ENCODE measurements at places on chromosomes 16 and 17.

- no peak for DNase-seq
Measured at GRCh38 chr17:1058423-1059130, 61.6 kb downstream of the TIMM22 start.

GRCh38 chr17:82823004-82823403 is 16.8 kb downstream of the ZNF750 start:
- no peak for DNase-seq

- DNase-seq = no peak
Measured at GRCh38 chr17:20800146-20800545, 220.6 kb downstream of the CDRT15L2 start.

GRCh38 chr16:60905811-60906210 is 1130.4 kb downstream of the CDH8 start:
- DNase-seq = no peak

DNA sequence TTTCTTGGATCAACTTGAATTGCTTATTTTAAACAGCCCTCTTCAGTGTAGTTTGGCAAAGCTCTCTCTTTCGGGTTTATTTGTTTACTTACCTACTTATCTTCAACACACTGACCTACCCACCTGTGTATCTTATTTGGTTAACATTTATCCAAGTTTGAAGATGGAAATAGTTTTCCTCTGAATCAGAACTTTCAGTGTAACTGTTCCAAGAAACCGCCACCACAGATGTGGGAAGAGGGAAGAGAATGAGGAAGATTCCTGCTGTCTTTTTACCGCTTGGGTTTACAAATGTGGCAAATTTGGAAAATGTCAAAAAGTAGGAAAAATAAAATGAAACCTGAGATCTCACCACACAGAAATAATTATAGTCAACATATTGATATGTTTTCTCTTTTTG is 115.8 kb downstream of the MSI2 start:
- DNase-seq = no peak

DNA sequence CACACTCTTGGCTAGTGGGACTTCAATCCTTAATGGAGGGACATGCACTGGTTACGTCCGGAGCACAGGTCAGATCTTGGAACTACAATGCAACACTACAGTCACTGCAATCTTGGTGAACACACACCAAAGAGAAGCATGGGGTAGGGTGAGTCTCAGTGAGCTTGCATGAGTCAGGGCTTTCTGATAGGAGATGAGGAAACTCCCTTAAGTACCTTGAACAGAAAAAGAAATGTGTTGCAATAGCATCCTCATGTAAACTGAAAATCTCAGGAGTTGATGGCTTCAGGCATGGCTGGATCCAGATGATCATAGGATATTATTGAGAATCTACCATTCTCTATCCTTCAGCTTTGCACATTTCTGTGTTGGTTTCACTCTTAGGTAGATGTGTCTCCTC is 54.1 kb downstream of the CES1 start:
- no peak for DNase-seq

GRCh38 chr17:10666906-10667305 is 9.8 kb upstream of the MYH3 start:
- no peak for DNase-seq

DNA sequence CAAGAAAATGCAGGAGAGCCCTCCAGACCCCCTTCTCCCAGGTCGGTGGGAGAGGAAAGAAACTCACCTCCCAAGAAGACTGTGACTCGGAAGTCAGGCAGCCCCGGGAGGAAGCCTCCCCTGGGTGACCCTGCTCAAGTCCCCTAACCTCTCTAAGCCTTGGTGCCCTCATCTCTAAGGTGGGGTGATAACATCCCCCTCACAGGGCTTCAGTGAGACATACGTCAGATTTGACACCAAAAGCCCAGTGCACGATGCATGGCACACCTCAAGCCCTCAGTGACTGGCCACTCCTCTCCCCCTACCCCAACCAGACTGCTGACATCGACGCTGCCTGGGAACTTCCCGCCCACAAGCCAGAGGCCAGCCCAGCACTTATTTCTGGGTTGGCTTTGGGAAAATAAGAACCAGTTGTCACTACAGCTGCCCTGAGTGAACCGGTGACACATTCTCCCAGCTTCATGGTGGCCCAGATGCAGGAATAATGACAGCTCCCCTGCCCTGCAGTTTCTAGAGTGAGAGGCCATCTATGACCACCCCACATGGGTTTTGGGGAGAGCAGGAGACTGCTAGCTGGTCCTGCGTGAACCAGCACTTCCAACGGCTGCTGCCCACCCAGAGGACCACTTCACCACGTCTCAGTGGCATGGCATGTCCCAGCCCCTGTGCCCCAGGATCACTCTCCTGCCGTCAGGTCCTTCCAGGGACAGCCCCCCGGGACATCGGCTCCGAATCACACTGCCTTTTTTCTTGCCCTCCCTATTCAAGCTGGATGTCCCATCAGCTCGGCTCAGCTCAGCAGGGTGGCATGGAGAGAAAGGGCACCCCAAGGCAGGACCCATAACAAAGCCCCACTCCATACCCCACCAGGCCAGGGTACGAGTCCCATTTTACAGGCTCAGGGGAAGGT is 9.5 kb downstream of the KNOP1 start:
- no peak for DNase-seq

- DNase-seq = no peak
Measured at GRCh38 chr17:40023590-40024292, 8.5 kb downstream of the CSF3 start.

GRCh38 chr17:8557176-8557806 is 73.2 kb downstream of the MYH10 start:
- no peak for DNase-seq

DNA sequence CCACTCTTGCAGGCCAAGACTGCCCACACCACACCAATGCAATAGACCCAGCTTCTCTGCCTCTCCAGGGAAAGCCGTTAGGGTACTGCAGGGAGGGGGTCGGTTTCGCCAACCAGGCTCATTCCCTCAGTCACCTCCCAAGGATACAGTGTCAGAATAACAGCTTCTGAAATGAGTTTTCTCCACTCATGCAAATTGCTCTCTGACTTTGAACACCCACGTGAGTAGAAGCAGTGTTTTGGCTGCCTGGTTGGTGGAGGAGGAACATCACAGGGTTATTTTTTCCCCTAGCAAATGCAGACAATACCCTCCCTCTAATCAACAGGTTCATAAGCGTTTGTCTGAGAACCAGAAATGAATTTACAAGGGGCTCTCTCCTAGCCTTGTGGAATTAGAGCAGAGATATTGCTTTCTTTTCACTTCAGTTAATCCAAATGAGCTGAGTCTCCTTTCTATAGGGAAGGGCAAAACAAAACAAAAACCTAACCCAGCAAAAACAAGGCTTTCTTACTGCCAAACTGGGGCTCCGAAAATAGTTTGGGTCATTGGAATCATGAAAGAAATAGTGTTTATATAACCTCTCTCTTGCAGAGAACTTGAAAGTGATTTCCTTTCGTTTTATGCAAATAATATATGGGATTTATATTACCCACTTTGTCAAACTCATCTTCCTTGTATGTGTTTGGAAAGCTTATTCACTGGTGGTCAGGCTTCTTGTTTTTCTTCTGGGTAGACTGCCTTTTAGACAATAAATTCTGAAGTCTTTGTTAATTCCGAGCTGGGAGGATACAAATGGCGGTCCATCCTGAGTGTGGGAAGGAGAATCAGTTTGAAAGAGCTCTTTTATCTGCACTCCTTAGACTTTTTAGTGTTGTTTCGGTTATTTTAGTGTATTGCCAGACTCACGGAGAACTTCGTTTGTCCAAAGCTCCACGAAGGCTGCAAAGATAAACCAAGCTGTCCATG is 229.9 kb downstream of the MSI2 start:
- DNase-seq = no peak

GRCh38 chr16:88992351-88993165 is 15.6 kb upstream of the CBFA2T3 start:
- DNase-seq = no peak

- no peak for DNase-seq
Measured at GRCh38 chr16:75481475-75481874, 13.8 kb downstream of the CHST6 start.

- peak; percentile 46 for DNase-seq
Measured at GRCh38 chr17:18217412-18218015, 7.9 kb upstream of the LLGL1 start.

DNA sequence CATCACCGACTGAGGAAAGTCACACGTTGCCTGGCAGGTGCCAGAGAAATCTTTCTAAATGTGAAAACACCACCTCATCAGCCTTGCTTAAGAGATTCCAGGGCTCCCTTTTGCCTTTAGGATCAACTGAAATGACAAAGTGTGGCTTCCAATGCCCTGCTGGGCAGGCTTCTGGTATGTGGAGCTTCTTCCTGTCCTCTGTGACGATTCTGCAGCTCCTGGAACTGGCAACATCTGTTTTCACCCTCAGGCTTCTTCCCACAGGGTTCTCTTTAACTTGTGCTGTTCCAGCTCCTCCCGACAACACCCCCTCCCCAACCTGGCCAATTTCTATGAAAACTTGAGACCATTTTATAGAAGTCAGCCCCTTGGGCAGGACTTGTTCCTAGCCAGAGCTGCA is 4.8 kb upstream of the ZDHHC1 start:
- no peak for DNase-seq

DNA sequence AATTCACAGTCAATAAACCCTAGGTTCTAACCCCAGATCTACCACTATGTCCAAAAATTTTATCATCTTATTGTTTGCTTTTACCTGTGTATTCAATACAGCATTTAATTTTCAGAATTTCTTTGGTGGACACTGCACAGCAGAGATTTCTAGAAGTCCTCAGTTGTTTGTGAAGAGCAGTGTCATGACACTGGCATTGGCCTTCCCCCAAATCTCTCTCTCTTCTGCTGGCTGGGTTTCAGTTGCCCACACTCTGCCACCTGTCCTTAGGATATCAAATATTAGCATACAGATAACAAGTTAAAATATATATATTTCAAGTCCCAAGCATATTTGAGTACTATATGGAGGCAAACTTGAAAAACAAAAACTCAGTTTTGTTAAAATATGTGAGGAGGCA is 2.0 kb upstream of the THUMPD1 start:
- DNase-seq = no peak

GRCh38 chr17:74879308-74879707 is 6.5 kb upstream of the FDXR start:
- DNase-seq = no peak

GRCh38 chr16:24364596-24364995 is 108.5 kb downstream of the CACNG3 start:
- no peak for DNase-seq

- no peak for DNase-seq
Measured at GRCh38 chr16:87360862-87361610, 22.5 kb downstream of the FBXO31 start.
